ENCODE measurements at places on chromosomes 1 and 21.

DNA sequence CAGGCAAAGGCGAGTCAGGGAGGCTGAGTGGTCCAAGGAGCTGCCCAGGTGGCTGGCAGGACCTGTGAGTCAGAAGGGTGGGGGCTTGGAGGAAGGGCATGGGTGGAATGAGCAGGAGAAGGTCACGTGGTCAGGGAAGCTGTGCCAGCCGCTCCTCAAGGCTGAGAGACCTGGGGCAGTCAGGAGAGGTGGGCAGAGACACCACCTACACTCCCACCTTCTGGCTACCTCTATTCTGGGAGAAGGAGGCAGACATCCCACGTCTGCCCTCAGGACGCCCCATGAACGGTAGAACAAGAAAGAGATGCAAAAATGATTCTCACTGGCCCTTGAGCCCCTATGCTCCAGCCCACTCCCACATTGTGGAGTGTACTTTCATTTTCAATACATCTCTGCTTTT is 151.8 kb upstream of the RAB4A start:
- no peak for DNase-seq

DNA sequence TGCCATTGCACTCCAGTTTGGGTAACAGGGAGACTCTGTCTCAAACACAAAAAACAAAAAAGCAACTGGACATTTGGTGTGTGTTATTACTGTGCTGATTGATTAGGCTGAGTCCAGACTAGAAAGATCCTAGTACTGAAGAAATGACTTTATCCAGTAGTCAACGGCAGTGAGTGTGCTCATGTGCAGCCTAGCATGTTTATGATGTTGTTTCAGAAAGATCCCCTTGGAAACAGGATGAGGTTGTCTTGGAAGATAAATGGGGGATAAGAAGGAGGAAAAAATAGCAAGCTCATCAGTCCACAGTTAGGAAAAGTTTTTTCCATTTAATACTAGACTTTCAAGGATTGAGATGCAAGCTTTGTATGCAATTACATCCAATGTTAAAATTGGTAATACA is 14.3 kb downstream of the RUSC1 start:
- no peak for DNase-seq

DNA sequence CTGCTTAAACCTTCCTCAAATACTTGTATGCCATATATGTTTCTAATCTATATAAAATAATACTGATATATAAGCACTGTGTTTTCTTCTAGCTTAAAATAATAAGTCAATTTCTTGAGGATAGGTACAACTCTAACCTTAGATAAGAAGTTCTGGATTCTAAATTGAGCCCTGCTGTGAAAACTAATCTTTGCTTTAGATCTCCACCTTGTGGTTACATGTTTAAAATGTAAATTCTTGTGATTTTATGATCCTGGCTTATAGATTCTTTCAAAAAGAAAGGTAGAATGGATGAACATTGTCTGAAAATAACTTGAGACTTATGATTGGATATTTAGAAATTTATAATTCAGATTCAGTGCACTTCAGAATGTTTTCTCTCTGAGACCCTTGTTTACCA is 38.9 kb upstream of the HMCN1 start:
- no peak for DNase-seq

DNA sequence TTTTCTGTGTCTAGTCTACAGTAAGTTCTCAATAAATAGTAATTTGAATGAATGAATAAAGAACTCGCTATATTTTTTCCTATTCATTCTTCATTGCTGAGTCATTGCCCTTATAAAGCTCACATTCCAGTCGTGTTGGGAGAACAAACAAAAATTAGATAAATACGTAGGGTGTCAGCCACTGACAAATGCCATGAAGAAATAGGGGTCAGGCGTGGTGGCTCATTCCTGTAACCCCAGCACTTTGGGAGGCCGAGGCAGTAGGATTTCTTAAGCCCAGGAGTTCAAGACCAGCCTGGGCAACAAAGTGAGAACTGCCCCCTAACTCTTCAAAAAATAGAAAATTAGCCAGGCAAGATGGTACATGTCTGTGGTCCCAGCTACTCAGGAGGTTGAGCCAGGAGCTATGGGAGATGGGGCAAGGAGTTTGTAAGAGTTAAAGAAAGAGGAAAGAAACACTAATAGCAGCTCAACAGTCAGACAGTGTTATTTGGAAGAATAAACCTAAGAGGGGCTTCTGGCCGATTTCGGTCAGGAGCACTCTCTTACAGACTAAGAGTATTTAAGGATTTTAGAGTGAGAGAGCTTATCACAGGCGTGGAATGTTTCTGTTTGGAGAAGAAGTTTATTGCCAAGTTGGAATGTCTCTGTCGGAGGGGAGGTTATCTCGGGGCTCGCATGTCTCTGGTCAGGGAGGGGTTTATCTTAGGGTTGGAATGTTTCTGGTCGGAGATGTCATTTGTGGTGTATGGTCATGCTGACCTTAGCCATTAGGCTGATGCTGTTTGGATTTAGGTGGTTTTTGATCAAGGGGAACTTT is 1.8 kb upstream of the CHML start:
- DNase-seq: no peak

DNA sequence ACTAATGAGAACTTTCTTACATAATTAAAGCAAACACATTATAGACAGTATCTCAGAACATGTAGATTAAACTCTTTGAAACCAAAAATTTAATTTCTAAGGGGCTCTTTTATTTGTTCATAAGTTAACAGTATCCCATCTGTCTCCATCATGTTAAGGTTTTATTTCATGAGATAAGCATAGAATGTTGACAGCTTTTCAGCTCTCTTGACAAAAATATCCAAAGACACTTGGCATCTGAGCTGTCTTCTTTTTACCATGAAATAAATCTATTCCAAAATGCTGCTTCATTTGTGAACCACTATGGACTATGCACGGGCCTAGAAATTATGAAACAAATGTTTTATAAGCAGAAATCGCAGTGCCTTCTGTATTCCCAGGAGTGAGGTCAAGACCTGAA is 45.2 kb downstream of the SCYL3 start:
- DNase-seq: no peak

DNA sequence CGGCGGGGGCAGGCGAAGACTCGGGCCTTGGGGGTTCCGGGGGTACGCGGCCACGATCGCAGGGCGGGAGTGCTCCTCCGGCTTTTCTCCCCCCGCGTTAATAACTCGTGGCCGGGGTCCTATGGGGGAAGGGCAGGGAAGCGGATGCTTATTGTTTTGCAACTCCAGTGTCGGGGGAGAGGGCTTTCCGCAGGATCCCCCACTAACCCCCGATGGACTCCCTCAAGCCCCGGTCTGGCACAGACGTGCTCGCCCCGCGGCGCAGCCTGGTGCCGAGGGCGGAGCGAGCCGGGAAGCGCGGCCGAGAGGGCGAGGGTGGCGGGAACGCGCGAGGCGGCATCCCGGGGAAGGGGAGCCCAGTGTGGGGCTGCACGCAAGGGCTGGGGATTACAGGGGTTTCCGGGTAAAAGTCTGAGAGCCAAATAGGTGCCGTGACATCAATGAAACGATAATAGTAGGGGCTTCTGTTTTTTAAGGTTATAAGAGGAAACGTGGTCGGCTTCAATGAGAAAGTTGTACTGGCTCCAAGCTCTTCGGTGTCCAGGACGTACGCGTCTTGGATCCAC is 772 bp downstream of the UCK2 start:
- DNase-seq: no peak

DNA sequence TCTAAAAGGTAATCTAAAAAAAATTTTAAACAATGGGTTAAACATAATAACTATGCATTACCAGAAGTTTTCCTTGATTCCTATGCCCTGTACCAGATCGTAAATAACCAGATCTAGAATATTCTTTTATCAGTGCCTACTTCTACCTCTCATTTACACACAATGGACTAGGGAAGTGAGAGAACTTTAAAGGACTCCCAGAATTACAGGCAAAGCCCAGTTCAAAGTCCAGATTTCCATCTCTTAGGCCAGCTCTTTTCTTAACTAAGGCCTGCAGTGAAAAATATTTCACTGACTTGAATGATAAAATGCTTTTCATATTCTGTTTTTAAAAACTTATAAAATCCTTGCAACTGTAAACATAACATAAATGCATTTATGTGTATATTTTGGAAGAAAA is 32.6 kb downstream of the ESRRG start:
- no peak for DNase-seq

GRCh38 chr1:220809187-220809550 is 22.5 kb downstream of the MTARC1 start:
- no peak for DNase-seq

DNA sequence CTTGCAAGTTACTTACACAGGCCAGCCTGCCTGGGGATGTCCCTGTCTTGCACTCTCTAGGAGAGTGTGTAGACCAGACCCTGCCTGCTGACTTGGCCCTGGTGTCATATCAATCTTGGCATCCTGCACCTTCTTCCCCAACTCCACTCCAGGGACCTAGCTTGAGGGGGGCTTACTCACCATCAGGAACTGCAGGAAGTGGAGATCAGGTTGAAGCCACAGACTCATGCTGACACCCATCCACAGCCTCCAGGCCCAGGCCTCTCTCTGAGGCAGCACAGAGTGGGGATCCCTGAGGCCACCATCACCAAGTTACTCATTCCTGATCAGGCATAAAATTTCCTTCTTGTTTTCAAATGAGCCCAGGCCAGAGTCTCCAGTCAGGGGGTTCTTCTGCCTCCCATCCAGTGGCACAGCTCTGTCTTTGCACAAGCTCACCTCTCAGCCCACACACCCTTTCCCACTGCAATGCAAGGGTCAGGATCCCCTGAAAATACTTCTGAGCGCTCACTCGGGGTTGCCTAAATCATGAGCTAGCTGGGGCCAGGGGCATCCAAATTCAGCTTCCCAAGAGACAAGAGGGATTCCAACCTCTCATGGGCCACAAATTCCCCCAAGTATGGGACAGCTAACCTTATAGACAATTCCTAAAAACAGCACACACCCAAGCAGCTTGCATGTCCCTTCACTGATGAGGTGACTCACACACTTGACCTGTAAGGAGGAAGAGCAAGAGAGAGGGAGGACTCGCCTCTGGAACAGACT is 33.5 kb downstream of the CSMD2 start:
- no peak for DNase-seq

- no peak for DNase-seq
These were observed 37.2 kb upstream of the BCAS2 start for GRCh38 chr1:114618606-114619005.

DNA sequence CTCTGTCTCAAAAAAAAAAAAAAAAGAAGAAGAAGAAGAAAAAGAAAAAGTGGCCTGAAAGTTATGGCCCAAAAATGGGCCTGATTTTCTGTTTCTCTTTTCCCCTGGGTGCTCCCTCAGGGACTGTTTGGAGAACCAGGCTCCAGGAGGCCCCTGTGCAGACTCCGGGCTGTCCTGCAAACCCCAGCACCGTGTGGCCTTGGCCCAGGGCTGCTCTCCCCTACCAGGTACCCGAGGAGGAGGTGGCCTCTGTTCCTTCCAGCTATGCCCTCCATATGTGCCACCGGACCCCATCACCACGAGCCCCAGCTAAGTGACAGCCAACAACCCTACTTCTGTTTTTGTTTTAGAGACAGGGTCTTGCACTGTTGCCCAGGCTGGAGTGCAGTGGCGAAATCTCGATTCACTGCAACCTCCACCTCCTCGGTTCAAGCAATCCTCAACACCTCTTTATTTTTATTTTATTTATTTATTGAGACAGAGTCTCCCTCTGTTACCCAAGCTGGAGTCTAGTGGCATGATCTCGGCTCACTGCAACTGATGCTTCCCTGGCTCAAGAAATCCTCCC is 7.5 kb upstream of the FAAP20 start:
- DNase-seq: no peak

DNA sequence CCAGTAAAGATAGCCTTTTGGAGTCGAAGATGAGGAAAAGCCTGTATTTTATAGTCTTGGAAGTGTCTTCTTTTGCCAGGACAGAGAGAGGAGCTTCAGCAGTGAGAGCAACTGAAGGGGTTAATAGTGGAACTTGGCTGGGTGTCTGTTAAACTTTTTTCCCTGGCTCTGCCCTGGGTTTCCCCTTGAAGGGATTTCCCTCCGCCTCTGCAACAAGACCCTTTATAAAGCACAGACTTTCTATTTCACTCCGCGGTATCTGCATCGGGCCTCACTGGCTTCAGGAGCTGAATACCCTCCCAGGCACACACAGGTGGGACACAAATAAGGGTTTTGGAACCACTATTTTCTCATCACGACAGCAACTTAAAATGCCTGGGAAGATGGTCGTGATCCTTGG is at the start of gene VCAM1:
Gene VCAM1, plus strand, starts transcription at position 253 of the 400 bp plus-strand sequence. Its CDS starts 119 bp downstream, at position 372.
- no peak for DNase-seq

GRCh38 chr21:41956926-41957729 is 3.3 kb upstream of the C2CD2 start:
- peak; percentile 59 for DNase-seq

DNA sequence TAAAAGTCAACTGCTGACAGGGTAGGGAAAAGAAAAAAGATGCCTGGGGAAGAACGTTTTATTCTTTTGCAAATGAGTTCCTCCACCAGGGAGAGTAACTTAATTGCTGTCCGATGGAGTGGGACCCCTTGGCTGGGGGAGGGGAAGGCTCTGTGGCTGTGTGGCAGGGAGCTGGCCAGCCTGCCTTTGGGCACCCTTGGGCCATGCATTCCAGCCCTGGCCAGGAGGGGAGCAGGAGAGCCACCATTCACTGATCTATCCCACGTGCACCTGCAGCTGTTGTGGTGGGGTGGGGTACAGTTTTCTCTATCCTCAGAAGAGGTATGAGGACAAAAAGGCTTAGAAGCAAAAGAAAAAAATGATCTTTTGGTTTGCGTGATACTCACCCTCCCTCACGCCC is 116.9 kb downstream of the KCNK1 start:
- no peak for DNase-seq

GRCh38 chr1:30232288-30232899 is 491.0 kb downstream of the MATN1 start:
- no peak for DNase-seq

DNA sequence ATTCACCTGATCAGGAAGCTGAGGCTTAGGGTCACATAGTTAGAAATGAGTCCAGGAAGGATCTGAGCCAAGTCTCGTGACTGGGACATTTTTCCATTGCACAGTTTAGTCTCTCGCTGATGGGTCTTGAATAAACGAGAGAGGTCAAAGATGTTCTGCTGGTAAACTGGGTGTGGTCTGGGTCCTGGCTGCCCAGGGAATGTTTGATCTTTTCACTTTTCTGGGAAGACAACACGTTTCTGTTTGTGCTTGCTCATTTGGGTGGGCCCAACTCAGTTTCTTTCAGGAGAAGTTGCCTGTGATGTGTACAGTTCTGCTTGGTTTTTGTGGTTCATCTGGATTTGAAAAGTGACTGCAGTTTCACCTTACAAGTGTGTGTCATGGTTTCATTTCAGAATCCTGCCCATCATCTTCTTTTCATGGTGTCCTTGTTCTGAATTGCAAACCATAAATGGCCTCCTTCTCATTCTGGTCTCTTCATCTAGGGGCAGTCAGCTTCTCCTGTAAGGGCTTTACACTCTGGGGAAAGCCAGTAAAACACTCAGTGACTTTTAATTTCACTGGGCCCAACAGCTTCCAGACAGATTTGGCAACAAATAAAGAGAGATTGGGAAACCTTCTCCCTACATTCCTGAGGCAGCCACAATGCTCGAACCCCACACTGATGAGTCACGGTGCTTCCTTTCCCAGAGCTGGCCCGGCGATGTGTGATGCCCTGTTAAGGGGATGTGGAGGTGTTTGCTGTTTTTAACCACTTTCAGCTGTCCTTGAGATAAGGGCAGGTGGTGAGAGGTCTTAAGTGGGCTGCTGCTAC is 7.2 kb upstream of the TACSTD2 start:
- peak; percentile 86 for DNase-seq

All from AG04449 (cell line).